Pancreas (tissue), 10 donors: ENCODE measurements at places on chromosomes 5 and 9. TPM values are rescaled to one million over a fixed set of nuclear protein-coding genes. Genes with fewer than 3 reads are reported as not detected.

The PCDHGC4 gene
- total RNA-seq, result 0.72 TPM

The ZNF879 gene
- total RNA-seq, result 2.9 TPM

The NPR3 gene
- 1.3 TPM for total RNA-seq

The BBLN gene
- 30.0 TPM for total RNA-seq

The TAF11L5 gene
- not detected for total RNA-seq

The PCBD2 gene
- total RNA-seq, result 7.8 TPM

The FBXW11 gene
- 43.8 TPM for total RNA-seq
